ENCODE measurements at places on chromosomes 1 and 21.

GRCh38 chr1:221141606-221142285 is 262.5 kb downstream of the HLX start:
- DNase-seq, result no peak

DNA sequence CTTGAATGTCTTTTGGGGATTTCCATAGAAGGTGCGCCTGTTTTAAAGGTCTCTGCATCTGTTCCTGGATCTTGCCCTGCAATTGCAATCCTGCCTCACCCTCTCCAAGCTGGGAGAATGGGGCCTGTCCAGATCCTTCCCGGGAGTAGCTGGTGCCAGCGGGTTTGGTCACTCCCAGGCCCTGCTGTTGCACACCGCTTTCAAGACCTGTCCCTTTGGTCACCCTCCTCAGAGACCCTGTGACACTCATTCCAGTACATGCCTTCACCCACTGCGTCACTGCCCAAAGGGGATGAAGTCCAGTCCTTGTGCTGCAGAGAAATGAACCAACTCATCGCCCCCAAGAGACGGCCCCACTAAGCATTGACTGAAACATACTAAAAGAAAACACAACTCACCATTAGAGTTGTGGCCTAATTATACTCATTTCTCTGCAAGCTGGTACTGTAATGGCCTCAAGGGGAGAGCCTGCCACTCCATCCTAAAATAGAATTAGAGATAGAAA is 1.9 kb upstream of the IRF2BP2 start:
- peak; percentile 83 for DNase-seq

DNA sequence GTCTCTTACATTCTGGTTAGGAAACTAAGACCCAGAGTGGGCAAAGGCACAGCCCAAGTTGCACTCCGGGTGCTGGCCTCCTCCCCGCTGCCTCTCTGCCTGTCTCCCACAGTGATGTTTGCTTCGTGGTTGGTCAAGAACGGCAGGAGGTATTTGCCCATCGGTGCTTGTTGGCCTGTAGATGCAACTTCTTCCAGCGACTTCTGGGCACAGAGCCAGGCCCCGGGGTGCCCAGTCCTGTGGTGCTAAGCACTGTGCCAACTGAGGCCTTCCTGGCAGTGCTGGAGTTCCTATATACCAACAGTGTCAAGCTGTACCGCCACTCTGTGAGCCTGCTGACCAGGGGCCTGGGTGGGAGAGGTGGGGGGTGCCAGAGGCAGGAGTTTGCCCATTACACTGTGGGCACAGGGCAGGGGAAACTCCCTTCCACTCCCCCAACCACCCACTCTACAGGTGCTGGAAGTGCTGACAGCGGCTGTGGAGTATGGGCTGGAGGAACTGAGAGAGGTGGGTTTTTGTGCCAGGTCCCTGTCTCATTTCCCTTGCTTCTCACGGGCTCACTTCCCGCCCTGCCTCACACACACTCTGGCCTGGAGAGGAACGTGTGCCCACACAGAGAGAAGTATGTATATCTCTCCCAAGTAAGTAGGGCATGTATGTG is 1.9 kb downstream of the BTBD19 start:
- peak; percentile 84 for DNase-seq

DNA sequence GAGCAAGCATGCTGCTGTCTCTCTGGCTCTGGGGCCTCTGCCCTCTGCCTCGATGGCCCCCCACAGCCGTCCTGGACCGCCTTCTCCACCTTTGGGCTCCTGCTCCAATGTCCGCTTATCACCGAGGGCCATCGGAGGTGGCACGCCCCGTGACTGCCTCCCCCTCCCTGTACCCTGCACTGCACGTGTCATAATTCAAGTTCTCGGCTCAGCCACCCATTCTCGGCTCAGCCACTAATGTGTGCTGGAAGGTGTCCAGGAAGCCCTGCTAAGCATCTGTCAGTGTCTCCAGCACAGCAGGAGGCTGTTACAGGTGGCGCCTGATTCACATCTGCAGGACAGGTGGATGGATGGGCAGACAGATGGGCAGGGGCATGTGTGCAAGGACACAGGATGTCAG is 45.5 kb downstream of the TP73 start:
- no peak for DNase-seq

DNA sequence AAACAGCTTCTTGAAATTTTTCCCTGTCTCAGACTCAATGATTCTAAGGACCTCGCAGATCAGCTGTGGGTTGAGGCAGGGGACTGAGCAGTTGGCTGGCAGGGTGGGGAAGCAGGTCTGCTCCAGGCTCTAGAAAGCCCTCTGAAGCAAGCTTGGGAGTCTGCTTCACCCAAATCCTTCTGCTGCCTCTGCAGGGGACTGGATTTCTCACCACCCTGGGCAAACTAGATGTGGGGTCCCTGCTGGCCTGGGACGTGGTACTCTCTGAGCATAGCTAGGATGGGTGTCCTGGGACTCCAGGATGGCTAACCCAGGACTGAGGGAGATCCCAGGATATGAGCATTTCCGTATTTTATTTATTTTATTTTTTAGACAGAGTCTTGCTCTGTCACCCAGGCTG is 89.3 kb downstream of the LAMC2 start:
- no peak for DNase-seq

DNA sequence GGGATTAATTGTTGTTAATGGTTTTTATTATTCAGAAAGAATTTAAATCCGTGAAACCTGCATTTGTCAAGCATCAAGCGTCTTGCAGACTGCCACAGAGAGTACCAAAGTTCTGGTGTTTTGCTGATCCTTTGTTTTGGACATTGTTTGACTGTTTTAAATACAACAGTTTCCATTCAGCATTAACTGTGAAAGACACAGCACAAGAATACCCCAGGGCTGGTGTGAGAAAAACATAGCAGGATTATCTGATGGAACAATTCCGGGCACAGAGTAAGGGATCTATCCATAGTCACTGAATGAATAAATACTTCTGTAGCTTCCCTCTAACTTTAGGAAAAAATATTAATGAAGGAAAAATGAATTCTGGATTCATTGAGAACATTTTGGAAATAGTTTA is 202.3 kb downstream of the LTN1 start:
- no peak for DNase-seq

GRCh38 chr1:237031480-237031879 is 10.5 kb upstream of the RYR2 start:
- no peak for DNase-seq

GRCh38 chr21:37945036-37945435 is 28.8 kb upstream of the KCNJ6 start:
- DNase-seq, result no peak

DNA sequence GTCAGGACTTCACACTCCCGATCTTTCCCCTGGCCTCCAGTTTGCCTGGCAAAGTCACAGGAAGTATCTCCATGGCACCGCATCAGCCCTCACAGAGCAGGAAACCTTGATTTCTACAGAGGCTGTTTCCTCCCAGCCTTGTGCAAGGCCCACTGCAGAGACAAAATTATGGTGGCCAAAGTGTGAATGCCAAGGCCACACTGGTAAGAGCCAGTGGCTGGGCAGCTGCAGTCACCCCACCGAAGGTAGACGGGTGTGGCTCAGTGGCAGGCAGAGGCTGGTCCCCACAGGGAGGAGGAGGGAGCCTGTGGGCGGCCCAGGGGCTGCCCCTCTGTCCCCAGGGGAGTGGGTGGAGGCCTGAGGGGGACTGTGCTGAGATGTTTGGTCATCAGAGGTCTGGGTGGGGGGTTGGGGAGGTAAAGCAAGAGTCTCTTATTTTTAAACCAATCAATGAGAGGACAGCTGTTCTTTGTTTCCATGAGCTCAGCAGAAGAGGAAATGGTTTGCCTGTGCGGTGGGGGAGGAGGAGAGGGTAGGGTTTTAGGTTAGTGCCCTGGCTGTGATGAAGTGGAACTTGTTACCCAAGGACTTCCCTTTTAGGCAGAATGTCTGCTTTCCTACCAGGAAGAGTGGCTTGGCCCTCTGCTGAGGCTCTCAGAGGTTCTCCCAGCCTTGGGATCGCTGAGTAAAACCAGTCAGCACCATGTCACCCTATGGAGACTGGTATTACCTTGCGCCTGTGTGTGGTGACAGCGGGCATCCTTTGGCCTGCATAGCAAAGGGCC is 18.0 kb upstream of the BTG2 start:
- DNase-seq, result peak; percentile 82

DNA sequence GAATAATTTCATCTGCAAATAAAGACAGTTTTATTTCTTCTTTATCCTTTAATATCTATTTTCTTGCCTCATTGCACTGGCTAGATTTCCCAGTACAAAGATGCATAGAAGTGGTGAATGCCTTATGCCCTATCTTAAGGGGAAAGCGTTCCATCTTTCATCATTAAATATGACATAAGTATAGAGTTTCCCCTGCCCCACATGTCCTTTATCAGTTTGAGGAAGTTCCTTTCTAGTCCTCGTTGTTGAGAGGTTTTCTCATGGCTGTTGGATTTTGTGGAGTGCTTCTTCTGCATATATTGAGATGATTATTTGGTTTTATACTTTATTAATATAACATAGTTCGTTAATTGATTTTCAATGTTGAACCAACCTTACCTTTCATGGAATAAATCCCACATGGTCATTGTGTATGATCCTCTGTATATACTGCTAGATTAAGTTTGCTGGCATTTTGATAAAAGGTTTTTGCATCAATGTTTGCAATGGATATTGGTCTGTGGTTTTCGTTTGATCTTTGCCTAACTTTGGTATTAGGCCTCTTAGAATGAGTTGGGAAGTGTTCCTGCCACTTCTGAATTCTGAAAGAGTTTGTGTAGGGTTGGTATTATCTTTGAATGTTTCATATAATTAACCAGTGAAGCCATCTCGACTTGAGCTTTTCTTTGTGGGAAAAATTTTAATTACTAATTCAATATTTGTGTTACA is 15.6 kb downstream of the PRKACB start:
- DNase-seq, result no peak

GRCh38 chr1:177790566-177790965 is 179.3 kb downstream of the SEC16B start:
- no peak for DNase-seq

GRCh38 chr1:43577655-43578542 is 47.2 kb downstream of the PTPRF start:
- DNase-seq, result no peak

All from sigmoid colon (tissue), 7 donors.